ENCODE measurements at places on chromosomes 11 and 22.

- no peak for DNase-seq
Measured at GRCh38 chr11:36349351-36350136, 53.5 kb downstream of the PRR5L start.

- no peak for DNase-seq
Measured at GRCh38 chr22:22507743-22508273, 734 bp downstream of the ZNF280B start.

- DNase-seq, result no peak
Measured at GRCh38 chr11:86675017-86675416, 2.6 kb upstream of the ME3 start.

DNA sequence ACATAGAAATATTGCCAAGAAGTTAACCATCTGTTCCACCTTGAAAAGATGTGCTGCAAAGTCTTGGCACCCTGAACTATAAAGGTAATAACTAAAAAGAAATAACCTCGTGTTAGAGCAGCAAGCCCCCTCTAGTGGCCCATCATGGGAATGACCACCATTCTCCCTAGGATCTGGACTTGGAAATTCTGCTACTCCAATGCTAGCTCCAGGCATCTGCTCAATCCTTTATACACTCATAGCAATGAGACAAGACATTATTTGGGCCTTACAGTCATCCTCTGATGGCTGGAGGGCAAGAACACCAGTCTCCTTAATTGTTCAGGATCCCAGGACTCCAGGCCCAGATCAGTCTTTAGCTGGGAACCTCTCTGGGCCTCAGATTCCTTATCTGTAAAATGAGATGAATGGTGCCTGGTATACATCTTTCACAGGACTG lies 76.0 kb downstream of the CWC15 start:
- no peak for DNase-seq

DNA sequence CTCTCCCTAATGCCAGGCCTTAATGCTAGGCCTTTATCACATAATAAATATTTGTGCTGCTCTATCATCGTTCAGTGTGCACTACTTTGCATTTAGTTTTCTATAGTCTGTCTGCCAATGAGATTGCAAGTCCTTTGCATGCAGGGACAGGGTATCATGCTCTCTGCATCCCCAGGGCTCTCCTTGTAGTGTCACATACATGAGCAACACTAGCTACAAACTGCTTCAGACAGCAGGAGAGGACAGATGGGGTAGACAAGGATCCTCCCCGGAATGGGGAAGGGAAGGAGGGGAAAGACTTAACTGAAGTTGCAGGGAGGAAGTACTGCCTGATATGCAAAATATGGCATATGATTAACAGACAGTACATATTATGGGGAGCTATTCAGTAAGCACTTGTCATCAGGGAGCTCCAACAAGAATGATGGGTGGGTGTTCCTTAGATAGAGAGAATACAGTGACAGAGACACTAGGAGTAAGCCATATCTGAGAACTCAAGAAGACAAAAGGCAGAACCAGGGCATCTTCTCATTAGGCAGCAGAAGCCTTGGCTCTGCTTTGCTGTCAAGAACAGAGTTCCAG lies 42.8 kb downstream of the ZNF202 start:
- no peak for DNase-seq

GRCh38 chr11:124080327-124081001 lies 34.8 kb upstream of the VWA5A start:
- DNase-seq, result no peak

DNA sequence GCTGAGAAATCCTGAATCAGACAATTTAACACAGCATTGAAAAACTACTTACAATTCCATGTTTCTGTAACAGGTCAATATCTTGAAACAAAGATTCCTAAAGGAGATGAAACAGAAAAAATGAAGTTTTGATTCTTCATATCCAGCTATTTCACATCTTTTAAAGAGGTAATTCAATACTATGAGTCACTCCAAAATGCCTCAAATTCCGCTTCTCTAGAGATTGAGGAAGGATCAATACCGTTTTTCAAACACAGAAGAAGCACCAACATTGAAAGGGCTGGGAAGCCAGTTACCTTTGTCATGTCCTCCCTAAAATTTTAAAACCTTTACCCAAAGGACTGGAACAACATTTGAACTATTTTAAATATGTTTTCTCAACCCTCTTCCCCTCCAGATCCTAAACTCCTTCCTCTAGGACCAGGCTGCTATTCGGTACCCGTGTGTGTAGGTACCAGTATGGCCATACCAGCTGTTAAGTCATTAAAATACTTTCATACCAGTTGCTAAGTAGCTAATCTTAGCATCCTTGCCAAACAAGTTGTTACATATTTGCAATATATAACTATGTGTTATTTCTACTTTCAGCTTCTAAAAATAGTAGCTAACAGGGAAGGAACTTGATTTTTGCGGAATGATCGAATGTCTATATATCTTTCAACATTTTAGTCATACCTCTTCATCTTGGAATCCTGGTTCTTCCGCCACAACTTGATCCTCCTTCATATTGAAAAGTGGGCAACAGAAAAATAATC lies 2.3 kb downstream of the DMC1 start:
- DNase-seq, result no peak

GRCh38 chr11:68818181-68818580 lies 23.5 kb downstream of the CPT1A start:
- no peak for DNase-seq

GRCh38 chr11:65576232-65576866 lies 496 bp downstream of the EHBP1L1 start:
- DNase-seq, result no peak

DNA sequence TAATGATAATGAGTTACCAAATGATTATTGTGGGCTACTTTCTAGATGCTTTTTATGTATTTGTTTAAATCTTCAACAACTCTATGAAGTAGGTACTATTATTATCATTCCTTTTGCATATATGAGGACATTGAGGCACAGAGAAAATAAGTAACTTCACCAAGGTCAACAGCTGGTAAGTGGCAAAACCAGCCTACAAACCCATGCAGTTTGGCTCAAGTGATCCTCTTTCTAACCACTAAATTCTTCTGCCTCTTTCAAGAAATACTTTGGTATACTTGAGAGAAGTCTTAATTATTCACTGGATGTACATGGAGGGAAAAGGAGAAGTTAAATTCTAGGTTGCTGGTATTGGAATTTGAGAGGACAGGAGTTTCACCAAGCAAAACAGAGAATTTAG lies 495.2 kb upstream of the CADM1 start:
- no peak for DNase-seq

DNA sequence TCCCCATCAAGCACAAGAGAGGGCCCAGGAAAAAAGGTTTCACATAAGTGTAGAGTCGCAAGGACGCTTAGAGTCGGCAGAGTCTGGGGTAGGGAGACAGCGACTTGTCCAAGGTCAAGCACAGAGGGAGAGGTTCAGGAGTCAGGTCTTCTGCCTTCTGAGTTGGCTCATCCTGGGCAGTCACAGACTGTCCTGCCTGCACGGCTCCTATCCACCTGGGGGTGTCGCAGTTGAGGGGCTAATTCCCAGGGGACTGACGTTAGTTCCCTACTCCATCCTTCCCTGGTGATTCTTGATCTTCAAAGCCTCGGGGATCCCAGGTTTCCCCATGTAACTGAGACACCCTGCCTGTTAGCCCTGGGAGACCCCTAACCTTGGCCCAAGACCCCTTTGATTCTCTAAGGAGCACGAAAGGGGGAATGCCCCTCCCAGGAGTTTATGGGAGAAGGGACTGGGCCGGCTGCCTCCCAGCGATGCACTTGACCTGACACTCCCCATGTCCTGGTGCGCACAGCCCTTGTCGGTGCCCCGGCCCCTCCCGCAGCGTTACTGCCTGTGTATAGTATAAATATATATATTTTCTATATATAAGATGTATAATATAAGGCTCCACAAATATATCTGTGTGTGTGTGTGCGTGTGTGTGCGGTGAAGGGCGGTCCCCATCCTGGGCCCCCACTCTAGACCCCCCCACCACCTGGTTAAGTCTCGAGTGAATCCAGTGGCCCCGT lies 14.7 kb upstream of the TAB1 start:
- no peak for DNase-seq

DNA sequence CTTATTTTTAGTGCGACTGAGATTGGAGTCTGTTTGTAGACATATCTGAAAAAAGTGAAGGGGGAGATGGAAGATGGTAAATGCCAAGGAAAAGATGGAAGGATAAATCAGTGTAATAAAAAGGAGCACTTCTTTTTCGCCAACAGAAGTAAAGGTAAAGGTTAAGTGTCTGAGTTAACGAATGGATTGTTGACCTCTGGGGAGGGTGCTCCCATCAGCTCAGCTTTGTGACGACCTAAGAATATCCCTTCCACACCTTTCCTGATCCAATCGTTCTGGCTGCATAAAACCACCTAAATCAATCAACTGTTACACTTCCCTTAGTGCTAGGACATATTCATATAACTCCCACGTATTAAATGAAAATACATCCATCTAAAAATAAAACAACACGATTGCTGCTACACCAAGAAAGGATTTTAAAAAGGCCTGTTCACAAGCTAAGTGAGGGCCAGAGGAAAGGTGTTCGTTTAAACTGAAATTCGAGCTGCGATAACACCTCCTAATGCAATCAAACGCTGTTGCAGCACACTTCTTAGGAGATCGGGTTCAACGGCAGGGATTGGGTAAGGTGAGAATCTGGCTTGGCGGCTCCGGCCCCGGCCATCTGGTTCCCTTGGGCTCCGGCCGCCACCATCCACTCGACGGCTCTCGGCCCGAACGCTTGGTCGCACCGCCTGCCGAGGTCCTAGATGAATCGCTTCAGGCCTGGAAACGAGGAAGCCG lies 658 bp downstream of the C11orf71 start:
- no peak for DNase-seq

DNA sequence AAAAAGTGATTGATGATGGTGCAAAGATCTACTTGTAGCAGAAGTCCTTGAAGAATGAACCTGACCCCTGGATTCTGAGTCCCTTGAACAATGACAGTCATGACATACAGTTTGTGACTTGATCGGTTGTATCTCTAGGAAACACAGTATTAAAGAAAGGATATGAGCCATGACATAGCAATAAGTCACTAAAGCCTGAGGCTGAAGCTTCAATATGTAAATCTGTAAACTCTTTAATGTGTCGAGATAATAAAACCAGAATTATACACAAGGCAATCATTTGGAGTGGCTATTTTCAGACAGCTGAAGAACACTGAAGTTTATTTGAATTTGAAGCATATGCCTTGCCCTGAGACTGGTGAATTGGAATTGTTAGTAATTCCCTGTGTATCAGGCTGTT lies 911.5 kb upstream of the RAG2 start:
- DNase-seq, result no peak

GRCh38 chr11:70268526-70268925 lies 2.0 kb upstream of the PPFIA1 start:
- DNase-seq, result no peak

GRCh38 chr11:95541715-95542114 lies 247.9 kb downstream of the FAM76B start:
- no peak for DNase-seq

- DNase-seq, result no peak
Measured at GRCh38 chr11:126189109-126189929, 22.1 kb downstream of the RPUSD4 start.

DNA sequence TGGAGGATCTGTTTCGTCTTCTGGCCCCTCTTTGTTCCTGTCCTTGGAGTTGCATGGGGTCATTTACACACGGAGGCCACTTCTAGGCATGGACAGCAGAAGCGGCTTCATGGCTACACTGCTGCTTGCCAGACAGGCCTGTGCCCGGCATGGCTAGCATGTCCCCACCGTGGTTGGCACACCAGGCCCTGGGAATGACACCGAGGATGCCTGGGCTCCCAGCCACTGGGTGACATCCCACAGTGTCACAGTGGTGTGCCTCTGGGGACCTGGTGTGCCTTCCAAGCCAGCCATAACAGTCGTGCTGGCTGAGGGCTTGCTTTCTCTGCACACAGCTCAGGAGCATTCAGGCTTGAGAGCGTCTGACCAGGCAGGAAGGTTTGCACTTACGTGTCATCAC lies 910.1 kb downstream of the TBC1D22A start:
- no peak for DNase-seq

GRCh38 chr11:130670200-130670599 lies 221.8 kb downstream of the ADAMTS15 start:
- DNase-seq, result no peak

DNA sequence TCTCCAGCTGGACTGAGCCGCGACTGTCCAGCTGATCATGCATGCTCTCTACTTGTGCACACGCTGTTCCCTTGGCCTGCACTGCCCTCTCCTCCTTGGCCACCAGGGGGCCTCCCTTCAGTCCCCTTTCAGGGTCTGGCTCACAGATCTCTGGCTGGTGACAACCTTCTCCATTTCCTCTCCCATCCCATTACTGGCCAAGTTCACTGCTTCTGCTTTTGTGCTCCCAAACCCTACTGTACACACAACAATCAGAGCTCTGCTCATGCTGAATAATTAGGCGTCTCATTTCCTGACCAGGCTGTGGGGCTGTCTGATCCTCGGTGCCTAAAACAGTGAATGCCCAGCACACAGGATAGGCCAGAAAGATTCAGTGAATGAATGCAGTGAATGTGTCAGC lies 224.0 kb upstream of the NARS2 start:
- DNase-seq, result no peak

GRCh38 chr11:127000291-127000968 lies at the start of gene KIRREL3:
KIRREL3 (minus strand) TSS chr11:127000770.
- DNase-seq, result no peak

DNA sequence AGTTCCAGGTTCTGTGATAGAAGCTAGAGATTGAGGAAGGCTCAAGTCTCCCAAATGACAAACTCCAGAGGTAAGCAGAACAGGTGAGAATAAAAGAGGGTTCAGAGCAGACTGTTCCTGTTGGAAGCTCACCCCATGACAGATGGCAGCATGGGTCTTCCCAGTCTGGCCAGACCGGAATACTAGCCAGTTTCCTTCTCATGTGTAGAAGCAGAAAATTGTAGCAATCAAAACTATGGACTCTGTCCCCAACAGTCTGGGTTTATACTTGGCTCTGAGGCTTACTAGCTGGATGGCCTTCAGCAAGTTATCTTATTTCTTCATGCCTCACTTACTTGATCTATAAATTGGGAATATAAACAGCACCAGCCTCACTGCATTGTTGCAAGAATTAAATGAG lies 494.8 kb downstream of the MN1 start:
- no peak for DNase-seq

DNA sequence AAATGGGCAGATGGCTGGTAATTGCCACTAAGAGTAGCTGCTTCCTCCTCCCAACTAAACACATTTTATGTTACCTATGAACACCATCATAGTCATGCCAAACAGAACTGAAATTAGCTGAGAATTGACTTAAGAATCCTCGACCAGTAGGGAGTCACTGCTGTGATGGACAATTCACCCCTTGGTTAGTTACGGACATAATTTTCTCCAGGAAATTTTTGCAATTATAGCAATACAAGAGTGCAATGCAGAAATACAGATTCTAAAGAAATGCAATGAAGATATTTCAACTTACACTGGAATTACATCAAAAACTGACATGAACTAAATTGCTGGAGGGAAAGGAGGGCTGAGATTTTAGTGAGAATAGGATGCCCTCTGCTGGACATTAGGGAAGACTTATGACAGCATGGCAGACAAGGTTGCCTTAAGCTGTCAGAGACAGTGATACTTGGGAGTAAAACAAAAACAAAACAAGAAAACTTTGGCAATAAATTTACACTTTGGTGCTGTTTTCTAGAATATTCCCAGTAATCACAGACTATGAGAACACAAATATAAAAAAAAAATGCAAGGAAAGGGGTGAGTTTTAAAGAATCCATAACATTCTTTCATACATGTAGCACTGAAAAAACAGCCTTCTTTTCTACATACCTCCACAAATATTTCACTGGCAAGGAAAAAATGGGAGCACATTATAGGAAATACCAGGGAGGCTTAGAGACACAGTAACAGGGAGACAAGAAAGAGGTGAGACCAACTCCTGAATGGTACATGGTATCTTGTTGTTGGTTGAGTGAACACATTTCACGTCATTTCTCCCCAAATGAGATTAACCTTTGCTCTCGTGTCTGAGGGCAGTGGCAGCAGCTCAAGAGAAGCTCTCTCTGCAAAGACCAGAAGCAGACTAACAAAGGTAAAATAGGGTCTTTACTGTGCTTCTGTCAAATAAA lies 11.2 kb upstream of the PPP2R1B start:
- peak; percentile 49 for DNase-seq

All from epithelial cell of proximal tubule (primary cell).